ENCODE measurements at places on chromosomes 6 and 20.

DNA sequence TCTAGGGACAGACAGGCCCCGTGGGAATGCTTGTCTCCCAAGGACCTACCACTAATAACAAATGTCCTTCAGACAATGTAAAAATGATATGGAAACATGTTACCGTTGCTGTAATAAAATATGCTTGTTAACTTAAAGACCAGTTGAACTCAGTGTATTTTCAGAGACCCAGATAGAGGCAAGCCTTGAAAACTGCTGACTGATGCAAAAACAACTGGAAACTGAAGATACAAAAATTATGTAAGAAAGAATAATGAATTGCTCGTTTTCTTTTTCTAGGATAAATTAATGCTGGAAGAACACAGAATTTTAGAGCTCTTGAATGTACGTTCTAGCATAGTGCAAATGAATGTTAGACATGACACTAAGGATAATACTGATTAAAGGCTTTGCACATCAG lies 311.5 kb upstream of the MAN1A1 start:
- no peak for DNase-seq

- DNase-seq: no peak
Observed at GRCh38 chr6:125469915-125470314, 168.1 kb upstream of the HDDC2 start.

DNA sequence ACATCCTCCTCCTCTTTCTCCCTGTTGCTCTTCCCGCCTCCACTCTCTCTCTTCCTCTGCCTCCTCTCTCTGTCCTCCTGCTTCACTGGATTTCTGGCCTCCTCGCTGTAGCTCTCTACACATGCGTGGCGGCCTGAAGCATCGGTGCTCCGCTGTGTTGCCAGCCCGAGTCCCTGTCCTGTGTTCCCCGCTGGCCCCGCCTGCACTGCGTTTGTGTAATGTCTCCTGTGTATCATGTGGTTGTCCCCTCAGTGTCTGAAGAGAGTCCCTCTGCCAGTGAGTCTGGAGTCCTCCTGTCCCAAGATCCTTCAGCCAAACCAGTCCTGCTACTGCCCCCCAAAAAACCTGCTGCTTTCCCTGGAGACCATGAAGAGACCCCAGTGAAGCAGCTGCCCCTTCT lies 143.8 kb downstream of the TBC1D7 start:
- no peak for DNase-seq

DNA sequence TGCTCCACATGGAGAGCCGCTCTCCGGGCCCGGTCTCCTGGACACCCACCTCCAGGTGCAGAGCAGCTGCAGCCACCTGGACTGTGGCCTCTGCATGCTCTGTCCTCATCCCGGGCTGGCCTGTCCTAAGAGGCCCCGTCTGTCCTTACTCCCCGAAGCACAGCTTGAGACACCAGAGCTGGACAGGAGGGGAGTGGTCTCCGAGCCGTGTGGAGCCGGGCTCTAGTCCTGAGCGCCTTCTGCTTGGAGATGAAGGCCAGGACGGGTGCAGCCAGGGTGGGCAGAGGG lies 6.7 kb upstream of the NTSR1 start:
- DNase-seq: no peak

DNA sequence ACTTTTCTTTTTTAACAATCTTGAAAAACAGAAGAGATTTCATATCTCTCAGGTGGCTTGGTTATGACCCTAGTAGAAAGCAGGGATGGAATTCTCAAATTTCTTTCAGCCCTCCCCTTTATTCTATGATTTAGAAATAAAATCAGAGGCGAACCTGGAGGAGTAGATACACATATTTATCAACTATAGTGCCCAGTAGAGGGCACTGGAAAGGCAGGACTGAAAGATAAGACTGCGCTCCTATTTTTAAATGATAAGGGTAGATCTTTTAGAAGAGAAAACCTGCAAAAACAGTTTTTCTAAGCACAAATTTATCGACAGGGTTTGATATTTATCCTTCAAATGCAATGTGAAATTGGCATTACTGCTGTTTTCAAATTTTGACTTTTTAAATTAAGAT lies 1296.6 kb downstream of the EPHA7 start:
- DNase-seq: no peak

DNA sequence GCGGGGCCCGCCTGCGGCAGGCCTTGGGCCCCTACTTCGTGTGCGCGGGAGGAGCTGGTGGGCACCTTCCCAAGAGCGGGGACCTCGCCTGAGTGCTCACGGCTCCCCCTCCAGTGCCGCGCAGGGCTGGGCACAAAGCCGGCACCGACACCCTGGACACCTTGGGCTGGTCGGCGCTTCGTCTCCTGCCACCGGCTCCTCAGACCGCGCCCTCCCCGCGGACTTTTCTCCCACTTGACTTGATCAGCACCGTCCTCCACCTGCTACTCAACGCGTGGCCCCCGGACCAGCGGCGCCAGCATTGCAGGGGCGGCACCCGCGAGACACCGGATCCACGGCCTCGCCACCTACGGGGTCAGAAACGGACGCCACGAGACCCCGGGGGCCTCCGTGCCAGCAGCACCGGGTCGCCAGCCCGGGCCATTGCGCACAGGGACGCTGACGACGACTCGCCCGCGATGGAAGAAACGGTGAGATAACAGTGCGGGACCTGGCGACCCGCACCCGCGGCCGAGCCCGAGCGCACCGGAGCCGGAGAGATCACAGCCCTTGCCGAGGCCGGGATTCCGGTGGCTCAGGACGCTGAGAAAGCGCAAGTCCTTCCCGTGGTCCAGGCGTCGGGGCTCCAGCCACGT lies 154.2 kb downstream of the DLL1 start:
- no peak for DNase-seq

GRCh38 chr20:32052090-32052777 lies at the start of gene HCK:
Gene HCK (plus strand): TSS chr20:32052242.
- DNase-seq: no peak

DNA sequence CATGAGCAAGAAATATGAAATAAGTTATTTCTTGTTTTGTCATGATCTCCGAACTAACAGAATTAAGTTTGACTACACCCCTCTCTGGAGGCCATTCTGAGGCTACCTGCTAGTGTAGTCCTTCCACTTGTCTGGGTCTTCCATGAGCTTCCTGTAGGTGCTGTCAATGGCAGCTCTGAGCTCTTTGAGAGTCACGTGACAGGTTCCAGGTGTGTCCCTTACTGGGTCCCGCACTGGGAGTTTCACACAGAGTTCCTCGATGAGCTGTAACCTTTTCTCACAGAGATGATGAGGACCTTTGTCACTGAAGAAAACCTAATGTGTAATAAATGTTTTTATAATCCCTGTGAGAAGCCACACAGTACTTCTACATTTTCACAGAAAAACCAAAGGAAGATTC lies 186.6 kb downstream of the SYNE1 start:
- DNase-seq: no peak

DNA sequence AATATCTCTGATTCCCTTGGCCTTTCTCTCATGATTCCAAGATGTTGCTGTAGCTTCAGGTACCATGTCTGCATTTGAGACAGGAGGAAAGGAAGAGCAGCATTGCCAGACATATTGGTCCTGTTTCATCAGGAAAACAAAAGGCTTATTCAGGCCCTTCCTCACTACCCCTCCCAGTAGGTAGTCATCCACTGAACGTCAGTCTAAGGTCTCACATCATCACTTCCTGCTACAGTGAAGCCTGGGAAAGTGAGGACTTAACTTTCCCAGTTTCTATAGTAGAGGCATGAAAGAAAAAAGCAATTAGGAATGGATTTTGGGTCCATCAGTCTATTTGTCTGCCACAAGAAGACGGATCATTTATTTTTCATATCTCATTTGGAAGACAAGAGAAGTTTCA lies 85.7 kb upstream of the SOX4 start:
- DNase-seq: no peak

GRCh38 chr20:47292581-47292980 lies 63.9 kb downstream of the ZMYND8 start:
- DNase-seq: no peak

DNA sequence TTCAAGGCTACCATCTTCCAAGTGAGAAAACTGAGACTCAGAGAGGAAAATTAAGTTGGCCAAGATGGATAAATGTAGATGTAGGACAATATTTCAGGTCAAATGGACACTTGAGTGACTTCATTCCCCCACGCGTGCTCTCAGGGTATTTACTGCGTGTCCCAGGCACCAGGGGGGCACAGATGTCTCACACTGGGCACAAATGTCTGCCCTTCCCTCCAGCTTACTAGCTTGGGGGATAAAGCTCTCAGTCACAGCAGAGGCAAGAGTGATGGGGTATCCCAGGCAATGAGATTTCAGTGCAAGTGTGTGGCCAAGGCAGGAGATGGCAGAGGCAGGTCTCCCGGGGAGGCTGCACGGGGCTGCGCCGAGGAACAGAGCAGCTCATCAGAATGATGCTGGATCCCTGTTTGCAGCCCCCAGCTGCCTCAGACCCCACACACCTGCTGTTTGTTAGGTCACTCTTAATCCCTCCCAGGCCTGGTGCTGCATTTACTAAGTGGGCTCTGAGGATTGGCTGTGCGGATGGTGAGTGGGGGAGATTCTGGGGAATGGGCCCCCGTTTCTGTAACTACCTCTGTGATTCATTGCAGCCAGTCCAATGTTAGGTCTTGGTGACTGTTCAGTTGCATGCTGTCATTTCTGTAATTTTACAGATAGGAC lies 44.1 kb downstream of the PTK7 start:
- no peak for DNase-seq

DNA sequence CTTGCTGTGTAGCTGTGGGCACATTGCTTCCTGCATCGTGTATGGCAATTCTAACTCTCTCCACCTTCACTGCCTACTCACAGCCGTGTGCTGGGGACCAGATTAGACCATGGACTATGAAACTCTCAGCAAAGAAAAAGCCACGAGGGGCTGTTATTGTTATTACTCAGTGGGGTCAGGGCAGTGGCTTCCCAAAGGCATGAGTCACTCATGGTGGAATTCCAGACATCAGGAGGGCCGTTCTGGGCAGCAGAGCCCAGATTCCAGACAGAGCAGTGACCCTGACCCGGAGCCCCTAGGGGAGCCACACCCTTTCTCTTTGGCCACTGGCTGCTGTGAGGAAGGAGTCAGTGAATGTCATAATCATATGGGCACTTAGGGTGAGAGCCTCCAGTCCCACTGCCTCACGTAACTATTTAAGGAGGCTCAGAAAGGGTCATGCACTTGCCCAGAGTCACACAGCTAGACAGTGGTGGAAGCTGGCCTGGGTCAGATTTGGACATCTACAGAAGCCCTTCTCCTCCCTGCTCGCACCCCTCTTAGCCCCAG lies 22.2 kb upstream of the CCN5 start:
- peak; percentile 99 for DNase-seq

GRCh38 chr6:26403893-26404292 lies 1.8 kb downstream of the BTN3A1 start:
- DNase-seq: no peak

DNA sequence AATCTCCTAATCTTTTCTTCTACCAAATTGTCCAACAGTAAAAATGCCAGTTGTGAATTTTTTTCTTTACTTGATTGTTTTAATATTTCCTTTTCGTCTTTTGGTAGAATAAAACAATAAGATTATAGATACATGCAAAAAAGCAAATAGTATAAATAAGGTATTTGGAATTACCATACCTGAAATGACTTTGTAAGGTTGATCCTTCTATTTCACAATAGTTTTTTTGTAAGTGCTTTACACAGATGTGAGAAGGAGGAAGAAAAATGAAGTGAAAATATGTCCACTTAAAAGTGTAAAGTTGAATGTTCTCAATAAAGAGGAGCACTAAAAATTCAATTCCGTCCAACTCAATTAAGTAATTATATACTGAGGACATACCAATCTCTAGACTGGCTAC lies 457.6 kb downstream of the UTRN start:
- no peak for DNase-seq

- no peak for DNase-seq
Observed at GRCh38 chr6:167148021-167148420, 9.8 kb downstream of the GPR31 start.

GRCh38 chr6:11598687-11599086 lies 61.1 kb downstream of the TMEM170B start:
- no peak for DNase-seq

GRCh38 chr20:24754691-24755090 lies 194.4 kb upstream of the CST7 start:
- no peak for DNase-seq

DNA sequence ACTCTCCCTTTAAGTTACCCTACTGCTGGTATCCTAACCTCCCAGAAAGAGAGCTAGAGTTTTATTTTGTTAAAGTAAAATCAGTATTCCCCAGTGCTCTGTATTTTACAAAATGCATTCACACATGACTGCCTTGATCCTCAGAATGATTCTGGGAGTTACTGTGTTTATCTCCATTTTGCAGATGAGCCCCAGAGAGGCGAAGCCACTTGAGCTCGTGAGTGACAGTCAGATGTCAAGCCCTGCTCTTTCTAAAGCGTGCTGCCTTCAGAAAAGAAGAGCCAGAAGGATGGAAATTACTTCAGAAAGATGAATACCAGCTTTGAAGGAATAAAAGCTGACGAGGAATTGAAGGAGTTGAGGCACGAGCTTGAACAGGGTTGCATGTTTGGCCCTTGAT lies 14.1 kb upstream of the OSER1 start:
- DNase-seq: no peak

DNA sequence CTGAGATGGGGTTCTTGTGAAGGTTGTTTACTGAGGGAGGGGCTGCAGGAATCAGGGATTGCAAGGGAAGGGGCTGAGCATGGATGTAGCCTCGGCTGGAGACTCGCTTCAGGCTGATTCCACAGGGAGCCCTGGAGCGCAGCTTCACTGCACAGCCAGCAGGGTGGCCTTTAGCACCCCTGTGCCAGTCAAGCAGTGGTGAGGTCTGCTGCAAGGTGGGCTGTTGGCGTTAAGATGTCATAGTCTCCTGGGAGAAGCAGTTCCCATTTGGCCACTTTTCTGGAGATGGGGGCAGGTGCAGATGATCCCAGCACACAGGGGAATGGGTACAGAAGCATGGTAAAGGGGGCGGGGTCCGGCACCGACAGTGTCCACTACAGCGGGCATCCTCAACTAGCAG lies 126.3 kb downstream of the TOX2 start:
- DNase-seq: no peak

- no peak for DNase-seq
Observed at GRCh38 chr6:148035806-148036390, 306.7 kb upstream of the SASH1 start.

DNA sequence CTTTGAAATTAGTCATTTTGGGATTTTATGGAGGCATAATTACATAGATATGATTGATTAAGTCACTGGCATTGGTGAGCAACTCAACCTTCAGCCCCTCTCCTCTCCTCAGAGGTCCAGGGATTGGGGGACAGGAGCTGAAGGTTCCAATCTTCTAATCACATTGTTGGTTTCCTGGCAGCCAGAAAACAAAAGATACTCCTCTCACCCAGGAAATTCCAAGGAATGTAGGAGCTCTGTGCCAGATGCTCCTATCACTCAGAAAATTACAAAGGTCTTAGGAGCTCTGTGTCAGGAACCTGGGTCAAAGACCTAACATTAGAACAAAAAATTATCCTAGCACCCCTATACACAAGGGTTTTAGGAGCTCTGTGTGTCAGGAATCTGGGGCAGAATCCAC lies 679.7 kb upstream of the ID4 start:
- DNase-seq: no peak

- DNase-seq: no peak
Observed at GRCh38 chr6:11245381-11246256, 13.2 kb upstream of the NEDD9 start.

Measured in foreskin fibroblast (primary cell).